ENCODE measurements at places on chromosomes 16 and 17.

GRCh38 chr17:57666201-57666870, 78.8 kb downstream of the CCDC182 start:
- DNase-seq = no peak

DNA sequence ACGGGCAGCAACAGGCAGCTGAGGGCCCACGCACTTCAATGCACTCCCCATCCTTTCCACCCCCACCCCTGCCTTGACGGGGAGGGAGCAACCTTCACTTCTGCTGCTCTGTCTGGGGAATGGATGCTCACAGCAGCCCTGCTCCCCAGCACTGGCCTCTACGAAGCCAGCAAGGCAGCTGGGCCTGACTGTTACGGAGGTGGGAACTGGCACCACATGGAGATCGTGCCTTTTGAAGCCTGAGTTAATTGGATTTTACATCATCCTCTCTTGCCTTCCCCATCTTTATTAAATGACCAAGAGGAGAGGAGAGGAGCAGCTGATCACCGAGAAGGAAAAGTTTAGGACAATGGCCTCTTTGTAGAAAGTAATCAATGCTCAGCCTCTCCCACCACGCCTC, 187.0 kb upstream of the RPL38 start:
- no peak for DNase-seq

DNA sequence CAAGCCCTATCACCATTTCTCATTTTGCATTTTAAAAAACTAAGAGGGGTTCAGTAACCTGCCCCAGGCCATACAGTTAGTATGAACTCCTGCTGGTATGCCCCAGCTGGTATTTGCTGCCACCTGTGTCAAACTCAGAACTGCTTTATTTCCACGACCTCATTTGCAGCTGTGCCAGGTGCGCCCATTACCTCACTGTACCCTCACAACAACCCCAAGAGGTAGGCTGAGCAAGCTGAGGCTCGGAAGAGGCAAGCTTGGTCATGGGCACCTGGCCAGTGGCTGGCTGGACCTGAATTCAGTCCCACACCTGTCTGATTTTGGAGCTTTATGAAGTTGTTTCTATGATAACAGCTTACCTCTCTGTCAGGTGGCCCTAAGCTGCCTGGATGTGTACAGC, 7.6 kb downstream of the EPN2 start:
- no peak for DNase-seq

DNA sequence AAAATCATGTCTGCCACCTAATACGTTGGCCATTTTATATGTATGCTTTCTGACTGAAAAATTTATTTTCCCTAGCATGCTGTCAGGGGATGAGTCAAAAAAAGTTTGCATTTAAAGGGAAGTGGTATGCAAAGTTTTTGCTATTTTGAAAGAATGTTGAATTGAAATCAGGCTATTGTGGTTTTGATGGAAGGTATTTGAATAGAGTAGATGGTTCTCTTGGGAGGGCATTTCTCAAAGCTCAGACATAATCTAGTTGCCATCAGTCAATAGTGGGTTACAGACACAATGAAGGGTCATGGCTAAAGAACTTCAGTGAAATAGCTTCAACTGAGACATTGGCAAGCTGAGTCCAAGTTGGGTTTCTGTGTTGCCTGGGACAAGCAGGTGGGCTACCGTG, 102.4 kb downstream of the MAP2K6 start:
- DNase-seq = no peak

DNA sequence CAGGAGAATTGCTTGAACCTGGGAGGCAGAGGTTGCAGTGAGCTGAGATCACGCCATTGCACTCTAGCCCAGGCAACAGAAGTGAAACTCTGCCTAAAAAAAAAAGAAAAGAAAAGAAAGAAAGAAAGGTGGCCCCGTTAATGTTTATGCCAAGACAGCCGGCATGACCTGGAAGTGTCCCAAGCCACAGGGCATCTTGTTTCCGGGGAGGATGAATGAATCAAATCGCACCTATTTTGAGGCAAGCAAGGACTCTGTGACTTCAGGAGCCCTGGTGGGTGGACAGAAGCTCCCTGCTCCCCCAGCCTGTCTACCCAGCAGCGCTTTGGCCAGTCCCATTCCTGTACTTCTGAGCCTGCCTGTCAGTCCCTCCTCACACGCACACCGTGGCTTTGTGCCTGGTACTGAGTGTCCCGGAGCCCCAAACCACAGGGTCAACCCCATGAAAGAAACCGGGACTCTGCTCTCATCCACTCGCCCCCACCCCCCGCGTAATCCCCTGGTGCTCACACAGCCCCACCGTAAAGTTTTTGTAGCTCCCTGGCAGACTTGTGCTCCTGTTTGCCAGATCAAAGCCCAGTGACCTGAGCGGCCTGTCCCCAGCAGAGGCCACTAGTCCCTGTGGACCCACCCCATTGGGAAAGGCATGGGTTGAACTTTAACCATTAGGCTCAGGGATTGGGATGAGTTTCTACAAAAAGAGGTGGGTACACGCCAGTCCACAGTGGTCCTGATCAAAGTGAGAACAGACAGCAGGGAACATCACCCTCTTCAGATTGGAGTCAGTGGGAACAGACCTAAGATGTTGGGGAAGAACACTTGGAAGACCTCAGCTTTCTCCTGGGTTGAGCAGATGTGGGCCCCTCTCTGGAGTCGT, 19.3 kb downstream of the CD2BP2 start:
- DNase-seq = no peak

DNA sequence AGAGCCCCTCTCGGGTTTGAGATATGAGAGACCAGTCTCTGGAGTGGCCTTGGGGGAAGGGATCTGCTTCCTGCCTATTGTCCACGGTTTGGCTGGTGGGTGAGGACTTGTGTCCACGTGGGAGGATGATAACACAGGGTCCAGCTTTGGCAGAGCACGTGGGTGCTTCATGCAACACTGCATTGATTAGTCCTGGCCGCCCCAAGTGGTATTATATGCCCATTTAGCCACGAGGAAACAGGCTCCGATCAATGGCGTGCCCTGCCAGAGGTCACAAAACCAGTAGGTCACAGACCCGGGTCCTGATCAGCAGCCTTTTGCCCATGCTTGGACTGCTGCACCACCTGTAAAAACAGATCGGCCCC, 141.6 kb downstream of the RGS9 start:
- DNase-seq = no peak

- DNase-seq = no peak
Measured at GRCh38 chr16:78102122-78102660, 2.7 kb downstream of the WWOX start.

- DNase-seq = no peak
Measured at GRCh38 chr16:49544828-49545227, 171.2 kb downstream of the C16orf78 start.

DNA sequence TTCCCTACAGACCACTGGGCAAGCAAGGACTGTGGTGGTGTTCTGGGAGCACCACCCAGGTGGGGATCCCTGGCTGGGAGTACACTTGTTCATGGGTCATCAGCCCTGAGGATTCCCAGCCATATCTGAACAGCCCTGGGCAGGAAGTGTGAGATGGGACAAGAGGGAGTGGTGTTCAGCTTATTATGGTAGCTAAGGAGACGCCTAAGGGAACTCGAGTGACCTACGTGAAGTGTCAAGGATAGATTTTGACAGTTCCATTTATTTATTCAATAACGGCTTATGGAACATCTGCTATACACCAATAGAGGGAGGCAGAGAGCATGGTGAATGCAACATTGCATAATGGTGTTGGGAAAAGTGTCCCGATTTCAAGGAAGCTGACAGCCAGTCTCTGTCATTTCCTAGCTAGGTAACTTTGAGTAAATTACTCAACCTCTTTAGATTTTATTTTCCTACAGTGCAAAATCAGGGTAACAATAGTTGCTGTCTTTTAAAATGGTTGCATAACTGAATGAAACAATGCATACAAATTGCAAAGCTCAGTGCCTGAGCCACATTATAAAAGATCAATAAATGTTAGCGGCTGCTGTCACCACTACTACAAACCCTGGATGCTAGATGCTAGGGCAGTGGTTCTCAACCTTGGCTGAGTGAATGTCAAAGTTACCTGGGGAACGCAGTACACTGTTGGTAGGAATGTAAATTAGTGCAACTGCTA, 534.1 kb downstream of the GRIN2A start:
- DNase-seq = peak; percentile 7

DNA sequence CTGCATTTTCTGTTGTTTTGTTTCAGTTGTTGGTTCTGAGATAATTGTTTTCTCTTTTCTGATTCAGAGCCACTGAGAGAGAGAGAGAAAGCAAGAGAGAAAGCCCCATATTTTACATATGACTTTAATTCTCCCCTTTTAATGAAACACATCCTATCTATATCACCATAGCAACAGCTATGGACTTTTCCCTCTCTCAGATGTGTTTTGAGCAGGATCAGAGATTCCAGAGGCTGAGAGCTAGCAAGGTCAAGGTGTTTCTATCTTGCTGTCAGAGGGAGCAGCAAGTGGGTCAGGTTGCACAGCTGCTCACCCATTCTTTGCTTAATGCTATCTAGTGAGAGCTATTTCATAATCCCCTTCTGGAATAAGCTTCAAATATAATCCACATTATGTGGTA, 415.9 kb downstream of the CA10 start:
- DNase-seq = no peak

- no peak for DNase-seq
Measured at GRCh38 chr17:59941131-59941530, 23.4 kb downstream of the RNFT1 start.

DNA sequence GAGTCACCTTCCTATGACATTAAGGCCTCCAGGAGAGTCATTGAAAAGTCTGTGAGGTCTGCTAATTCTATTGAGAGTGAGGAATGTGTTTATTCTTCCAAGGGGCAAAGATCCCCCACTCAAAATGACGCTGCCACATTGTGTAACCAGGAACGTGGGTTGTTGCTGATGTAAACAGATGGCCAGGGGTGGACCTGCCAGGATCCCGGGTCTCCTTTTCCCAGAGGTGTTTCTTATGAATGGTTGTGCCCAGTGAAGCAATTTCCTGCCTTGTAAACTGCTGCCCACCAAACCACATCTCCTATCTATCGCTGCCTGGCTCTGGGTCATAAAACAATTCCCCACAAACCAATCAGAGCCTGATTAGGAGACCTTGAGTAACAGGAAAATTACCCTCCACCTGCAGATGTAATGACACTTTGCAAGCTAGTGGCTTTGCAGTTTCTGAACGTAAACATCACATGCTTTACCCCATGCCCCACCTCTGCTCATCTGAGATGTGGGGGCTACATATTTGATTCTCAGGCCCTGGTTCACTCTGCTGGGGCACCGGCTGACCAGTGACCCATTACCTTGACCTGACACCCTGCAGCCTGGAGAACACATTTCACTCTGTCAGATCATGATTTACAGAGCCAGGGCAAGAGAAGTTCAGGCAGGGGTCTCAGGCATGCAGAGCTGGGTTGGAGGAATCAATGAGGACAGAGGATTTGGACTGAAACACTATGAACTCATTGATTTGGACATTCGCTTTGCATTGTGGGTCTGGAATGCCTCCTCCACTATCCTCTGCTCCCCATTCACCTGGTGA, 33.1 kb upstream of the DDX52 start:
- DNase-seq = peak; percentile 52

DNA sequence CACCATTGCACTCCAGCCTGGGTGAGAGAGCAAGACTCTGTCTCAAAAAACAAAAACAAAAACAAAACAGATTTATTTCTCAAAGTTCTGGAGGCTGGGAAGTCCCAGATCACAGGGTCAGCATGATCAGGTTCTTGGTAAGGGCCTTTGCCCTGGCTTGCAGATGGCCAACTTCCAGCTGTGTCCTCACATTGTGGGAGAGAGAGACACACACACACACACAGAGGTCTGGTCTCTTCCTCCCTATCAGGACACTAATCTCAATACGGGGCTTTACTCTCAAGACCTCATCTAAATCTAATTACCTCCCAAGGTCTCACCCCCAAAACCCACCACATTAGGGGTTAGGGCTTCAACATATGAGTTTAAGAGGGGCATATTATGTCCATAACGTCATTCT, 26.4 kb upstream of the TAOK1 start:
- DNase-seq = no peak

DNA sequence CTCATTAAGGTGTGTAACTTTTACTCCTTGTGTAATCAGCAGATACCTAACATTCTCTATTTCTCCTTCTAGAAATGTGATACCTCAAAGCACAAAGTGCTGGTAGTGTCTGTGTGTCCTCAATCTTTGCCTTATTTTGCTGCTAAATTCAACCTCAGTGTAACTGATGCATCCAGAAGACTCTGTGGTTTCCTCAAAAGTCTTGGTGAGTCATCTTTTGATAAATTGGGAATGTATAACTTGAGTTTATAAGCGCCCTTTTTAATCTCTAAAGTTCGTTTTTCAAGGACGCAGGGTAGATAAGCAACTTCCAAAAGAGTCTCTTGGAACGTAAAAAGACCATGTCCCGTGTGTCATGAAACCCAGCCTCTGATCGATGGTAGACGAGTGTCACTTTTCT, 10.2 kb downstream of the NARF start:
- no peak for DNase-seq

DNA sequence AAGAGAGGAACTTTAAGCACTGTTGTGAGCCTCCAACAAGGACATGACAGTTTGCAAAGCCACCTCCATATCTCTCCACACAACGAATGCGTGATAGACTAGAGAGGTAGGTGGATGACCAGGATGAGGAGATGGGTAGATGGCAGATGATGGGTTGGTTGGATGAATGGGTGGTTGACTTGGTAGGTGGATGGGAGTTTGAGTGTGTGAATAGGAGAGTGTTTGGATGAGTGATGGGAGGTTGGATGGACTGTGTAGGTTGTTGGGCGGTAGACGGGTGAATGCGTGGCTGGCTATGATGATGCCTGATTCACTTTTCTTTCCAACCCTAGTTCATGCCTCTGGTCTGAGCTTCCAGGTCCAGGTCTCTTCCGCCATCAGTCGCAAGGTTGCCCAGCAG, 4.1 kb downstream of the CDH16 start:
- DNase-seq = no peak

GRCh38 chr17:9536061-9536460, 39.6 kb downstream of the STX8 start:
- no peak for DNase-seq

GRCh38 chr17:58189436-58190146, 2.9 kb upstream of the EPX start:
- peak; percentile 92 for DNase-seq

GRCh38 chr17:32916134-32916533, 11.8 kb upstream of the TMEM98 start:
- DNase-seq = no peak

DNA sequence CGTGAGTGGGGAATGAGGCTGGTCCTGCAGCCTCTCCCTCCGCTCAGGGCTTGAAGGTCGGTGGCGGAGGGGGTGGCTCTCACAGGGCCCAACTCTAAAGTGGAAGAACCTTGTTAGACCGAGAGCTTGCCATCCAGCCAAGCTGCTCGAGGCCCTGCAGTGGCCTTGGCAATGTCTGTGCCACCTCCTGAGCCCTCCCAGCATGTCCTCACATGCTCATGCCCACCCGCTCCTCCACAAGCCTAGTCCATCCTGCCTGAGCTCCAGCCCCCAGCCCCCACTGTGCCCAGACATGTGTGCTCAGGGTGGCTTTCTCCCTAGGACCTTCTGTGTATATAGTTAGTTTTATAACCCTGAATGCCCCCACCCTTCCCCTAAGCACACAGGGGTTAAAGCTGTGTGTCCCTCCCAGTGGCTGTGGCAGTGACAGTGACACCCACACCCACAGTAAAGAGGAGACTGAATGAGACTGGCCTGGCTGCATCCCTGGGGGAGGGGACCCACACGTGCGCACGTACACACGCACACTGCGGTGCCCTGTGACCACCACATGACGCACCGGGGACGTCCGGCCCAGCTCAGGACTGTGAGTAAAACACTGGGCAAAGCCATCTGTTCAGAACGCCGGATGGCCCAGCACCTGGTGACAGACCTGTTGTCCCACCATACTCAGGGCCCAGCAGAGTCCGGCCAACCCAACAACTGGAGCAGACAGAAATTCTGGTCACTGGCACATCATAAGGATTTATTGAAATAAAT, 15.6 kb downstream of the PDK2 start:
- no peak for DNase-seq

Measured in HTR-8/SVneo (cell line).